ENCODE measurements at places on chromosomes 12 and 14.
A peak's percentile ranks its signal among the peaks of the same experiment; 100 is the strongest.

DNA sequence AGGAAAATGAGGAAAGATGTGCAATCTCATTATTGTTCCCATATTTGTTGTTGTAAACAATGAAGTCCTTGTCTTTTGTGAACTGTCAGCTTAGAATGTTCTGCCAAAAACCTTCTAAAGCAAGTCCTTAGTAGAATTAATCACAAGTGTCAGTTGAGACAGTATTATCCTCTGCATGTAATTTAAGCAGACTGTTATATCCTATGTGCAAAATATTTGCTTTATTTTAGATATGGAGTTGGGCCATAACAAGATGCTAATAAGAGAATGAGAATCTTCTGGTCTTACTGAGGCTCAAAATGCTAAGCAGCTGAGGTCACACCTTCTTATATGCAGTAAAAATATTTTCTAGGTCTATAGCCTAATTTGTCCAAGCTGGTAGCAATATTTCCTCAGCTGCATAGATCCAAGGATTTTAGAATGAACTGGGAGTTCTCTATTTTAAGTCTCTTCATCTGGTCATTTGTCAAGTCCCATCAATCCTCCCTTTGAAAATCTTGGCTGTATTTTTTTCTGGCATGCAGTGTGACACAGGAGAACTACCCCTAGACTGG lies 222.3 kb upstream of the NAV3 start:
- DNase-seq: no peak

GRCh38 chr12:92145731-92146496 lies at the start of gene BTG1:
Gene BTG1 (minus strand): TSS chr12:92145846. CDS start chr12:92145535, 311 bp downstream.
- peak; percentile 97 for DNase-seq

- DNase-seq: no peak
Observed at GRCh38 chr14:73666583-73666982, 21.8 kb downstream of the DNAL1 start.

DNA sequence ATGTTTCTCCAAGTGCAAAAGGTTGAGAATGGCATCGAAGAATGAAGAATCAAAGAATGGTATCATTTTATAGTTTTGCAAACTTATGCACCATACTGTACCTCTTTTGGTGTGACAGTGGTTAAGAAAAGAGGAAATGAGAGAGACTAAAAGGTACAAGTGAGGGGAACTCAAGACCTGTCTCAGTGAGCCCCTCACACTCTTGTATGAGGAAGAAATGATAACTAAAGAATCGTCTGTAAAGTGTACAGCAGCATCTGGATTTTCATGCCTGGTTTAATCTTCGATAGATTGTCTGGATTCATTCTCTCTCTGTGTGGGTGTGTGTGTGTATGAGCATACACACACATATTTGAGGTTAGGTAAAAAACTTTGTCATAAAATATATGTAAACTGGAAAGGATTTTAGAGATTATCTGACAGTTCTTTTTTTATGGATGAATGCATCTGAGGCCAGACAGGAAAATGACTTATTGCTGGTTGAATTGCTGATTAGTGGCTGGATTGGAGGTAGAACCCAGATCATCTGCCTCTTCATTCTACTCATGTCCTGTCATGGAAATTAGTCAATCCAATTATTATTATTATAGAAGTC lies 16.0 kb upstream of the SLC38A2 start:
- DNase-seq: no peak

DNA sequence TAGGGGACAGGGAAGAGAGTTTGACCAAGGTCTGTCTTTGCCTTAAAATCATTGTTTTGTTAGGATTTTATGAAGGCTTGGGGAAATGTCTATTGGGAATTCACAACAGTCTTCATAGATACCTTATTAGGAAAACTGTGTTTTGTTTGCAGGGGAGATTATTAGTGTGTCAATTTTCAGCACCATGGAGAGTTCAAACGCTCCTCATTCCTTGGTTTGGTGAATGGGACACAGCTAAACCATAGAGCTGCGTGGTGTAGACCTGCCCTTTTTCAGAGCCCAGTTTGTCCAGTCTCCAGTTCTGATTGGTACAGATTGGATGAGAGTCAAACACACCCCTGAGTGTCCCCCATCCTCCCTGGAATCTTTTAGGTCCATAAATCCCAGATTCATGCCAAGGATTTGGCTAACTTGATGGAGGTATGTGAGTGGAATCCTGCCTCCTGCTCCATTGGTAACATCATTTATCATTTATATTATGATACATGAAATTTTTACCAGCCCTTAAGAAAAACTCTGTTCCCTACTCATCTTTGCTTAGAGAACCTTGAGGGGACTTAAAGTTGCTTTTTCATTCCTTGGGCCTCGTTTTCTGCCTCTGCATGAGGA lies 12.0 kb downstream of the NGDN start:
- DNase-seq: no peak

DNA sequence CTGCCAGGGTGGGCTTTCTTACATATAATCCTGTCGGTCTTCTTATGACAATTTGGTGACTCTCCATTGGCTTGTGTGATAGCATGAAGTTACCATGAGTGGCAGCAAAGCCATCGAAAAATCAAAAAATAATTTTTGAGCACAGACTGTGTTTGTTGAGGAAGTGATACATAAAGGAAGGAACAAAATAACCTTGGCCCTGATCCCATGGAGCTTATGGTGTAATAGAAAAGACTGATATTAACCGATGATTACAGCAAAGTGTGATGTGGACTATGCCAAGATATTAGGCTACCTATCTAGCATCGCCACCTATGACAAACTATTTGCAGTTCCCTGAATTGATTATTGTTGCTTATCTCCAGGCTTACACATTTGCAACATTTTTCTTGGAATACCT lies 383.2 kb downstream of the AEBP2 start:
- DNase-seq: no peak

DNA sequence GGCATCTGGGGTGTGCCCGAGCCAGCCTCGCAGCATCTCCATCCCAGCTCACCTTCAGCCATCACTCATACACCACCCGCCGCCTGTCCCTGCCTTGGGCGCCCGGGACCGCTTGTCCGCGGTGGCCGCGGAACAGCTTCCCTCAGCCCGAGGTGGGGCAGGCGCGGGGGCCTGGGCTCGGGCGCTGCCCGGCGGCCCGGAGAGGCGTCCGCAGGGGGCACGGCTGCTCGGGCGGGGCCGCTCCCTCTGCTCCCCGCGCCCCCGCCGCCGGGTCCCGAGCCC lies 430 bp downstream of the SLC41A2 start:
- DNase-seq: no peak

GRCh38 chr12:44313188-44313587 lies 477.3 kb downstream of the TMEM117 start:
- no peak for DNase-seq

GRCh38 chr12:120376934-120377572 lies 8.1 kb upstream of the MSI1 start:
- DNase-seq: no peak

DNA sequence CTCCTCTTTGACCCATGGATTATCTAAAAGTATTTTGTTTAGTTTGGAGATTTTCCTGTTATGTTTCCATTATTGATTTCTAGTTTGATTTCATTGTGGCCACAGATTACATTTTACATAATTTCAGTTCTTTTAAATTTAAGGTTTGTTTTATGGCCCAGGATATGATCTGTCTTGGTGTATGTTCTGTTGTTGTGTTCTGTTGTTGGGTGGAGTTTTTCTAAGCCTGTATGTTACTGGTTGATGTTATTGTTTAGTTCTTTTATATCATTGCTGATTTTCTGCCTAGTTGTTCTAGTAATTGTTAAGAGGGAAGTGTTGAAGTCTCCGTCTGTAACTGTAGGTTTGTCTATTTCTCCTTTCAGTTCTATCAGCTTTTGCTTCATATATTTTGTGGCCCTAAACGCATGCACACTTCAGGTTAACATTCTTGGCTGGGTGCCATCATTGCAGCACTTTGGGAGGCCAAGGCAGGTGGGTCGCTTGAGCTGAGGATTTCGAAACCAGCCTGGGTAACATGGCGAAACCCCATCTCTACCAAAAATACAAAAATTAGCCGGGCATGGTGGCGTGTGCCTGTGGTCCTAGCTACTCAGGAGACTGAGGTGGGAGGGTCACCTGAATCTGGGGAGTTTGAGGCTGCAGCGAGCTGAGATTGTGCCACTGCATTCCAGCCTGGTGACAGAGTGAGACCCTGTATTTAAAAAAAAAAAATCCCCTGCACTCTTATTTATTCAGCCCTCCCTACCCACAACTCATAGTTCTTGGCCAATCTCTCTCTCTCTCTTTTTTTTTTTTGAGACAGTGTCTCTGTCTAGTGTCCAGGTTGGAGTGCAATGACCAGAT lies 28.1 kb upstream of the CFL2 start:
- no peak for DNase-seq

DNA sequence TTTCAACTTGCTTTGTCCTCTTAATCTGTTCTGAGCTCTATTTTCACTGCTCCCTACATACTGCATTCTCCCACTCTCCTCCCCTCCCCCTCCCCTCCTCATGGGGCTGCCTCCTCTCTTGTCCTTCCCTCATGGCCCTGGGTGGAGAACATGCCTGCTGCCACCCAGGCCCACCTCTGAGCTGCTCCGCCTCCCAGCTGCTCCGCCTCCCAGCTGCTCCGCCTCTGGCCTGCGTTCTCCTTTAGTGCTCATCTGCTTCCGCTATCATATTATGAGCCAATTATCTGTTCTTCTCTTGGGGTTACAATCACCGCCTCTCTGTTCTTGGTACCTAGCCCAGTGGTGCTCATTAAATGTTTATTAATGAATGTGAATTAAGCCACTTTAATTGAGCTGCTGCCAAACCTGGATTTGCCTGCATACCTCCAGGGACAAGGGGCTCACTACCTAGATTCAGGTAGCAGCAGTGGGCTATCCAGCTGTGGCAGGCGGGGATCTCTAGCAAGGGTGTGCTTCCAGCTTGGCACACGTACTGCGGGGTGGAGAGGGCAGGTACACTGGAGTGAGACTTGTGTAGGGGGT lies 32.0 kb upstream of the FAM181A start:
- no peak for DNase-seq

GRCh38 chr12:132512197-132513069 lies 22.5 kb downstream of the FBRSL1 start:
- no peak for DNase-seq

- no peak for DNase-seq
Observed at GRCh38 chr12:42143452-42144157, 1.1 kb downstream of the GXYLT1 start.

GRCh38 chr14:104395941-104396681 lies 183.5 kb upstream of the C14orf180 start:
- no peak for DNase-seq

DNA sequence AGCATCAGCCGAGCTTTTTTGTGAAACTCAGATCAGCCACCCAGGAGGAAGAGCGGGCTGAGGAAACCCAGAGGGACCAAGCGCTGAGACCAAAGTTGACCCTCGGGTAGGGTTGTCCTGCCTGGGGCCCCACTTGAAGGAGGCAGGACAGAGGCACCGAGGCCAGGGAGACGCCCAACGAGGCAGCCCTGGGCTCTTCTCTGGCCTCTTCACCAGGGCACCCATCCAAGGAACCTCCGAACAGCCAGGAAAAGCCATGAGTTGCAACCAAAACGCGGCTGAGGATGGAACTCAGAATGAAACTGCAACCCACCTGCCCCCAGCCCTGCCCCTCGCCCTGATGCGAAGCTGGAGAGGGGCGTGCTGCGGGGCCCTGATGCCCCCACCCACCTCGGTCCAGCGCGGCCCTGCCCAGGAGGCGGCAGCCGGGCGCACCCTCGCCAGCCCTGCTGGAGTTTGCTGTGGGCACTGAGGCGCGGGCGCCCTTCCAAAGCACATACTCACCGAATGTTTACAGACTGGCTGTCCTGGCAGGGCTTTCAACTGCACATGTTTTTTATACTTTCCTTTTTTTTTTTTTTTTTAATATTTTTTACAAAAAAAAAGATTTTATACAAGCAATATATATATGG lies 41.9 kb downstream of the JDP2 start:
- DNase-seq: no peak

GRCh38 chr12:47577206-47577989 lies 128.4 kb downstream of the RPAP3 start:
- no peak for DNase-seq

DNA sequence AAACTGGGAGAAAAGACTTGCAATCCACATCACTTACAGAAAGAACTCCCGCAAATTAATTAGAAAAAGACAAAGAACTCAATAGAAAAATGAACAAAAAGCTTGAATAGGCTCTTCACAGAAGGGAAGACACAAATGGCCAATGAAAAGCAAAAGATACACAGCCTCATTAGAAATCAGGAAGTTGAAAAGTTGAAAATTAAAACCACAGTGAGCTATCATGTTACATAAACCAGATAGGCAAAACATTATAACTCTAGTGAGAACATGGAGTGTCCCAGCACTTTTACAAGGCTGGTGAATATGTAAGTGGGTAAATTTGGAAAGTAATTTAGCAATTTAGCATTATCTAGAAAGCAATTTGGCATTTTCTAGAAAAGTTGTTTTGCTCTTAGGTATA lies 158.4 kb upstream of the RASSF8 start:
- no peak for DNase-seq

GRCh38 chr14:64762044-64763034 lies 58.1 kb downstream of the PLEKHG3 start:
- DNase-seq: no peak

DNA sequence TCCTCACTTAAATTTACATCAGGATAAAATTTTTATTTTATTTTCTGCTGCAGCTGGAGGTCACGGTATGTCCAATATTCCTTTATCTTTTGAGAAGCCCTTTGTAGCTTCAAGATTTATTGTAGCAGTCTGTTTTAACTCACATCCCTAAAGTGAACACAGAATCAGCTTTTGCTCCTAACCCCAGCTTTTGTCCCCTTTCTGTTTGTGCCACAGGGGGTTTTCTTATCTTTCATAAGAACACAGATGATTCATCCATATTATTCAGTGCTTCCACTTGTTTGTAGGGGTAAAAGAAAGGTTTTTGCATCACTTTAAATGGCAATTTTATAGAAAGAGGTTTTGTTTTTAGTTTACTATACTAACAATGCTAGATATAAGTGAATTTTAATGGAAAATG lies 21.8 kb upstream of the PIK3C2G start:
- no peak for DNase-seq

GRCh38 chr14:30813216-30813615 lies 61.1 kb upstream of the COCH start:
- DNase-seq: no peak

DNA sequence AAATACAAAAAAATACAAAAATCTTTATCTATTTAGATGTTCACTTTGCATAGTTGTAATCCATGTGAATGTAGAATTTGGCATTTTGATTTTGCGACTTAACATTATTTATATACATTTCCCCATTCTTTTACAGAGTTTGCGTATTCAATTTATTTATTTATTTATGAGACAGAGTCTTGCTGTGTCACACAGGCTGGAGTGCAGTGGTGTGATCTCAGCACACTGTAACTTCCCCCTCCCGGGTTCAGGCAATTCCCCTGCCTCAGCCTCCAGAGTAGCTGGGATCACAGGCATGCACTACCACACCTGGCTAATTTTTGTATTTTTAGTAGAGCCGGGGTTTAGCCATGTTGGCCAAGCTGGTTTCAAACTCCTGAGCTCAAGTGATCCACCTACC lies 25.3 kb upstream of the STRN3 start:
- DNase-seq: no peak
